Anterior cingulate cortex (tissue), 58 donors: ENCODE measurements at places on chromosomes 13 and 19.

DNA sequence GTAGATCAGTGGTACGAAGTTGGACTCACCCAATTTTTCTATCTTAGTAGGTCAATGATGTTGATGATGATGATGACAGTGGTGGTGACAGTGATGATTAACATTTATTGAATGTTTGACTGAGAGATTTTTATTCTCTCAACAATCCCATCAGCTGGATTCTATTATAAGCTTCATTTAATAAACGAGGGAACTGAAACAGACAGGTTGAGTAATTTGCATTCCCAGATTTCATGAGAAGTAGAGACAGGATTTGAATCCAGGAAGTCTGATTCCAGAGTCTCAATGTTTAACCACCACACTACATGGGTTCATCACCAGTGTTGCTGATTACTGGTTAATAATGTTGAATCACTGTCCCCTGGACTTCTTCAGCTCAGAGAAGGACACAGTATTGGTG, 168.9 kb downstream of the FLT1 start:
- no peak for DNase-seq

GRCh38 chr13:101846701-101847100, 394.2 kb downstream of the ITGBL1 start:
- no peak for DNase-seq

- no peak for DNase-seq
Measured at GRCh38 chr19:13526552-13526951, 20.3 kb upstream of the CACNA1A start.

- no peak for DNase-seq
Measured at GRCh38 chr13:111614009-111614408, 293.6 kb downstream of the TEX29 start.

DNA sequence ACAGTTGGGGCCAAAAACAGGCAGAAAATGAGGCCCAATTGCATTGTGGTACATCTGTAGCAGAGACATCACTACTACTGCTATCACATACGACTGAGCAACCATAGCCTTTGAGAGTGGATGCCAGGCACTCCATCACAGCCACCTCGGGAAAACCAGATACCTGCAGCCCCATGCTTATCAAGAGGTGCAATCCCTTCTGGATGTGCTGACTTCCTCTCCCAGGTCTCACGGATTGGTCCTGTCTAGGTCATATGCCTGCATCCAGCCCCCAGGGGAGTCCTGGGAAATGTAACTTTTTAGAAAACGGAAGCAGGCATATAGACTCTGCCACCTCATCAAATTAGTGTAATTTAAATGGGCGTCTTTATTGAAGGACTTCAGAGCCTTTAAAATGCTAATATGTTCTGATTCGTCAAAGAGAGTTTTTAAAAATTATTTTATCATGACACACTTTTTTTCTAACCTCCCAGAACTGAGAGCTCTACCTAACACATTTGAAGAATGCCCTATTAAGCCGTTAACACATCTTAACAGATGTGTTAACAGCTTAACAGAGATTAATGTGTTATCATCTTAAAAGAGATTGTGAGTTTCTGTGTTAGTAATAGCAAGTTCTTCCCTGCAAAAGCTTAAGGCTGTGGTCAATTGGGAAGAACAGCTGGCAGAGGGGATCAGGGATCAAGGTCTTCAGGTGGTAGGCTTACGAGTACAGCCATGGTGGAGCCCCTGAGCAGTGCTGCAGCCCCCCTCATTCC, 63.9 kb downstream of the DLEU7 start:
- no peak for DNase-seq

GRCh38 chr13:97223037-97223710, 1.0 kb downstream of the MBNL2 start:
- DNase-seq: no peak

GRCh38 chr13:20608438-20609020, 41.6 kb downstream of the IFT88 start:
- DNase-seq: no peak

DNA sequence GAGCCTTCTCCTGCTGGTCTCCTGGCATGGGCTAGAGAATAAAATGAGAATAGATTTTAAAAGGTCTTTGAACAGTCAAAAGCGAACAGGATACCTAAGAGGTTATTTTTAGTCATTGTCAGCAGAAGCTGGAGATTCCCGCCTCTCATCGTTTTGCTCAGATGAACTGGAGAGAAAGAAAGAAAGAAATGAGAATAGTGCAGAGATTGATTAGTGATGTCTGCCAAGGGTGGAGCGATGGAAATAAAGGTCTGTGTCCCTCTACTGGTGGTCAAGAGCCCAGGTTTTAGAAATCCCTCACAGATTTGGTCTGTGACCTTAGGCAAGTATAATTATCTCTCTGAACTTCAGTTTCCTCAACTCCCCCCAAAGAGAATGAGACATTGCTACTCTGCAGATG, 5.3 kb downstream of the NCAN start:
- DNase-seq: no peak

- no peak for DNase-seq
Measured at GRCh38 chr19:14434543-14435319, 1.6 kb downstream of the PKN1 start.

- DNase-seq: no peak
Measured at GRCh38 chr19:21454901-21455300, 50.5 kb upstream of the ZNF429 start.
